ENCODE measurements at places on chromosomes 11 and 22.

DNA sequence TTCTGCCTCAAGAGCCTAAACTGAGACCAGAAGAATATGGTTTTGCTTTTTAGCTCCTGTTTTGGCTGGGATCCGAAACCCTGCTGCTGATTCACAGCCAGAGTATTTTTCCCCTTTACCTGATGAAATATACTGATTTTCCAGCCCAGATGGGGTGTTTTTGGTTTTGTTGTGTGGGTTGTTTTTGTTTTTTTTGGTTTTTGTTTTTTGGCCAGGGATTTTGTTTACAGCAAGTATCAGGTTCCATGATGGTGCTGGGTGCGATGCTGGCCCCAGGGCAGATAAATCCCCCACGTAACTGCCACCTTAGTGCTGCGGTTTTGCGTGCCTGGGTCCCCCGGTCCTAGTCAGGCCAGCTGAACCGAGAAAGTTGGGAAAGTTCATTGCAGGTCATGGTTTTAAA is 103.7 kb downstream of the ZBTB16 start:
- no peak for DNase-seq

DNA sequence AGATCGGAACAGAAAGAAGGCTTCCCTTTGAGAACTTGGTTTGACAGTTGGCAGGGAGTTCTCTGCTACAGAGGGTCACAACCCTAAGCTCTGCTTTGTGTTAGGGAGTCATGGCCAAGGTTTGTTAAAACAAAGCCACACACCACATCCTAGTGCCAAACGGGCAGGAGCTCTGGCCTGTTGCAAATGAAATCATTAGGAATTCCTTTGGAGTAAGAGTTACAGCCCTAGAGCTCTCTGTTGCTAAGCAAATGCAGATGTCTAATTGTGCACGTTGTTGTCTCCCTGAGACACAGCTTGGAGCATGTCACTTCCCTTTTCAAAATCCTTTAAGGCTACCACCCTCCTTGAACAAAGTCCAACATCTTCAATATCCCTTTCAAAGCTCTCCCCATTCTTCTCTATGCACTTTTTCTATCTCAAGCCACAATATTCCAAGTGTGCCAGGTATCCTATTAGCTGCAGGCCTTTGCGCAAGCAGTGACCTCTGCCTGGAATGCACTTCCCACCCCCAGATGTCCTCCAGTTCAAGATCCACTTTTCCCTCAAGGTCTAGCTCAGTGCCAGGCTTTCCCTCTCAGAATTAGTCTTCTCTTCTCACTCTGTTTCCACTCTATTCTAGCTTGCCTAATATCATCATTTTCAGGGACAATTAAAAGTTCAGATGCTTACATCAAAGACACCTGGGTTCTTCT is 253.7 kb upstream of the POU2AF2 start:
- DNase-seq, result no peak

- no peak for DNase-seq
These were observed 9.3 kb downstream of the SLC25A1 start for GRCh38 chr22:19169002-19169946.

GRCh38 chr11:69367211-69367964 is 73.4 kb downstream of the MYEOV start:
- DNase-seq, result no peak

- no peak for DNase-seq
These were observed 247.1 kb downstream of the C11orf87 start for GRCh38 chr11:109668973-109669634.

DNA sequence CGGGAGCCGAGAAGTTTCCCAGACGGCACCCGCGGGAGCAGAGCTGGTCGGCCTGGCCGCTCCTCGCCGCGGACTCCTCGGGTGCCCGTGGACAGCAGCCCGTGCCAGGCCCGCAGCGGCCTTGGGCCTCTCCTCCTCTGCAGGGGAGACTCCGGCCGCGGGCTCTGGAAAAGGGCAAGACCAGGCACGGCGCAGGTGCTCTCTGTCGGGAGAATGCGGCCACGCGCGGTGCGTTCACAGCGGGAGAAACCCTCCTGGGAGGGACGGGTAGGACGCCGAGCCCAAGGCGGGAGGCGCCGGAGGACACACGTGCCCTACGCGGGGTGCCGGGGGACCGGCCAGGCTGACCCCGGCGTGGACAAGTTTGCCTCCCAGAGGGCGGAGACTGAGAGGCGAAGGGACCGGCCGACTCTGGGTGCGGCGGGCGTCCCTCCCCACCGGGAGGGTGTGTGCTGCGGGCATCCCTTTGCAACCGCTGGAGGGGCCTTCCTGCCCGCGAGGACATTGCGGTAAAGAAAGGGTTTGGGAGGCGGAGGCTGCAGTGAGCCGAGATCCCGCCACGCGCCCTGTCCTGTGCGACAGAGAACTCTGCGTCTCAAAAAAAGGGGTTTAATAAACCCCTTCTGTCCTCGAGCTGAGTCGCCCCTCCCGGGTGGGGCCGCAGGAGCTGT is 2.3 kb downstream of the IFITM1 start:
- DNase-seq, result no peak

DNA sequence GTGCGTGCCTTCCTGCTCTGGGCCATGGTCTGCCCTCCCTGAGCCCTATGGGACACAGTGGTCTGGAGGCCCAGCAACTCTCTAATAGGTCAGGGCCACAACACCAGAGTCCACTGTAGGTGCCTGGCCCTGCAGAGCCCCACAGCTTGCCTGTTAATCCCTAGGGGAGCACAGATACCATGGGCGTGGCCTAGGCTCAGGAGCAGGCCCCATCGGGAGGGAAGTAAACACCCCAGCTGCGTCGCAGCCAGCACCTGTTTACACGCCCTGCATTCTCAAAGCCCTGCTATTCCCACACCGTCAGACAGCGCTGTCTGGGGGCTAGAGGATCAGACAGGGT is 2.5 kb downstream of the KCTD17 start:
- no peak for DNase-seq

DNA sequence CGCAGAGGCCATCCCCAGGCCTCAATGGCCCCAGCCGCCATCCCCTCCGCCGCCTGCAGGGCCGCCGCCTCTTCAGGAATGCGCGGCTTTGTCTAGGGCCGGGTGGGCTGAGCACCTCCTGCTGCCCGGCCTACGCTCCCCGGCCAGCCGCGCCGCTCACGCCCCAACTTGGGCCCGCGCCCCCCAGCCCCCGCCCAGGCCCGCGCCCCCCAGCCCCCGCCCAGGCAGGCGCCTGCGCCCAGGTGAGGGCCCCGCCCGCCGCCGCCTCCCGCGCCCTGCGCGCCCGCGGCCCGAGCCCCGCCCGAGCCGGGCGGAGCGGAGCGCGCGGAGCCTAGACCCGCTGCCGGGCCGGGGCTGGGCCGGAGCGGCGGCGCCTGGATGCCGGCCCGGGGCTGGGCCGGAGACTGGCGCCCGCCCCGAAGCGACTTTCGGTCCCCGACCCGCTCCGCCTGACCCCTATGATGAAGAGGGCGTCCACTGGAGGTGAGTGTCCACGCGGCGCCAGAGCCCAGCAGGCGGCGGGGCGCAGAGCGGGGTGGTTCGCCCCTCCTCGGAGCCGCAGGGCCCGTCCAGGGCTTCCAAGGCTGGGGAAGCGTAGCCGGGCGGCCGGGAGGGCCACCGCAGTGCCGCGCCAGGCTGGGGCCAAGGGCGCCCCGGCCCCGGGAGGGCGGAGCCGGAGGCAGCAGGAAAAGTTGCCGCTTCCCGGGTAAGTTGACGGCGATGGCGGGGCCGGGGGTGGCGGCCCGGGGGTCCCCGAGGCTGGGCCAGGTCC is 34.3 kb upstream of the PRODH start:
- DNase-seq, result no peak
